ENCODE measurements at places on chromosomes 2 and 18.

GRCh38 chr2:186950694-186951093 is 101.7 kb upstream of the ZSWIM2 start:
- peak; percentile 10 for DNase-seq

DNA sequence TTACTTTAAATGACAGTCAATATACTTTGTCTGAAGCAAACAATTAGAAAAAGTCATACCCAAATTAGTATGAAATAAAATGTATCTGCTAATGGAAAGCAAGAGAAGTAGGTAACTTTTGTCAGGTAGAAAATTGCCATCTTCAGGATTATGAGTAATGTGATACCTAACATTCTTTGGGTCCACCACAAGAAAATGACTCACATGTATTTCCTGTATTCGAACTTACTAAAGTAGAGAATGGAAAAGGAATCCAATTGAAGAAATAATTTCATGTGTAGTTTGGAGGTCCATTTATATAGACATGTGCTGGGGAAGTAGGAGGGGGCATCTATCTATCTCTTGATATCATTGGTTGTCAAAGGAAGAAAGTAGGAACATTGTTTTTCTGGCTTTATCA is 636.2 kb upstream of the CHAC2 start:
- DNase-seq: peak; percentile 66

GRCh38 chr2:50575232-50575631 is 456.7 kb downstream of the NRXN1 start:
- DNase-seq: no peak

GRCh38 chr18:6060149-6060548 is 164.8 kb upstream of the TMEM200C start:
- no peak for DNase-seq

DNA sequence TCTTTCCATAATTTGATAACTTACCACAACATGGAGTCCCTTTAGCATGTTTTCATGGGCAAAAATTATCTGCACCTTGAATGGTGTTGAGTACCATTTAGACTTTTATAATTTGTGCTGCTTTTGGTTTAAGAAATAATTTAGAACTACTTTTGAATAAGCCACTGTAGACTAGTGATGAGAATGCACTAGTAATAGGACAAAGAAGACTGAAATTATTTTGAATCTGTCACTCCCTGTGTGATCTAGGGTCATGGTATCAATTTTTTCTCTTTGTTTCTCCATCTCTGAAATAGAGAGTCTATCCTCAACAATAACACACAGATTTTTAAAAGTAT is 37.7 kb downstream of the EFEMP1 start:
- no peak for DNase-seq

DNA sequence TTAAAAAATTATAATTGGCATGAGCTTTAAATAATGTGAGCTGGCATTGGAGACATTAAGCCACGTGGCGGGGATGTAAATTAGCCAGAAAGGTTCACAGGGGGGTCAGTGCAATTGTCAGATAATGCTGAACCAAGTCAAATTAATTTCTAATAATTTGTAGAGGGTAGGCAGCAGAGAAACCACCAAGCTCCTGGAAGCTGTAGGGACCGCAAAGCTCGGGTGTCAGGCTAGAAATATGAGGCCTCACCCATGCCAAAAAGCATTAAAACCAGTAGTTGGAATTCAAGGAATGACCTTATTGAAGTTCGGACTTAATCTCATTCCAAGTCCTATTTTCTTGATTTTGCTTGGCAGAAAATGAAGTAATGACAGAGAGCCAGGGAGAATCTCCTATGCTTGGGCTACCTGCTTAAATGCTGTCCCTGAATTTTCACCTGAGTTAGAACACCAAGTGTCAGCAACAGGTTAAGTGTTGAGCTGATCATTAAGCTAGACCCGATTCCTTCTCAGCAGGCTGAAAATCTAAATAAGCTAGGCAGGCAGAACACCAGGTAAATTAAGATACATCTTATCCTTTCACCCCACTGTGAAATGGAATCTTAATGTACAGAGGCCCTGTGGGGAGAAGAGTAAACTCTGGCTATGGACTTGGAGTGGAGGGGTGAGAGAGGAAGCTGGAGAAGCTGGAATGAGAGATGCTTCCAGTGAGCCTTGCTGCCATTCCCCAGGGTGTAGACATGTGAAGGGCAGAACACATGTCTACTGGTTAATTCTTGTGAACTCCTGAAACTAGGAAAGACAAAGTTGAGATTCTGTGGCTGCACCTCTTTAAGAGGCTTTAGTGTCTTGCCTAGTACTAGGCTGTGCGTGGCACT is 520.0 kb downstream of the SLC4A3 start:
- DNase-seq: peak; percentile 64

- no peak for DNase-seq
Observed at GRCh38 chr2:237448626-237449025, 34.7 kb upstream of the COL6A3 start.

- peak; percentile 12 for DNase-seq
Observed at GRCh38 chr18:3213300-3214059, 6.3 kb downstream of the MYOM1 start.

DNA sequence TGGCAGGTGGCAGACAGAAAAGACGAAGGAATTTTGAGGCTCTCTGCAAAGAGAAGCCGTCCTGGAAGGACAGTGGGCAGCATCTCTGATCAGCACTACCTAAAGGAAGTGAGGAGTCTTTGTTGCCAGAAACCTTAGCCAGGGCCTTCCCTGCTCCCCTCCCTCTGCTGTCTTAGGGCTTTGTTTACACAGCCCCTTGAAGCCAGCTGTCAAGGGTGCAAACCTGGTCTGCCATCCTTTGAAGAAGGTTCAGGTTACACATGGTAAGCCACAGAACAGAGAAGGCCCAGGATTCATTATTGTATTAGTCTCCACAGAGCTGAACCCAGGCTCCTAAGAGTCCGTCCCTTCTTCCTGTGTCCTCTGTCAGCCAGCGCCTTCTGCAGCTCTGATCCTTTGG is 356.7 kb downstream of the TGIF1 start:
- no peak for DNase-seq

DNA sequence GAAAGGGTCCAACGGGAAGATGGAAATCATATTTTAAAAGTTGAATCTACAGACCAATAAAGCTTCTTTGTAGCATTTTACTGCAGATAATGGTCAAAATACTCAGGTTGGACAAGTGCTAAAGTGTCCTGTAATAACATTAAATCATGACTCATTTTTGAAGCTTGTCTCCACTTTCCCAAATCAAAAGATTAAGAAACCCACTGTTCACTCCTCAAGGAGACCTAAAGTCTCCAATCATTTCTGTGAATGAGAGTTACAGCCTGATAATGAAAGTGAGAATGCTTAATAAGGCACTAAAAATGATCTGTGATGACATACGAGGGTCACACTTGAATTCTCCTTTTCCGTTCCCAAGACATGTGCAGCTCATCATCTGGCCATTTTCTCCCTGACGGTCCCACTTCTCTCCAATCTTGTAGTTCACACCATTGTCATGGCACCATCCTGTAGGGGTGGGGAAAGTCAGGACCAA is 53.4 kb downstream of the ATIC start:
- peak; percentile 7 for DNase-seq

- DNase-seq: no peak
Observed at GRCh38 chr2:136324966-136325365, 207.0 kb upstream of the CXCR4 start.

GRCh38 chr2:35297403-35297802 is 1058.2 kb upstream of the CRIM1 start:
- DNase-seq: no peak

GRCh38 chr18:77557046-77557587 is 307.5 kb downstream of the GALR1 start:
- DNase-seq: peak; percentile 12

DNA sequence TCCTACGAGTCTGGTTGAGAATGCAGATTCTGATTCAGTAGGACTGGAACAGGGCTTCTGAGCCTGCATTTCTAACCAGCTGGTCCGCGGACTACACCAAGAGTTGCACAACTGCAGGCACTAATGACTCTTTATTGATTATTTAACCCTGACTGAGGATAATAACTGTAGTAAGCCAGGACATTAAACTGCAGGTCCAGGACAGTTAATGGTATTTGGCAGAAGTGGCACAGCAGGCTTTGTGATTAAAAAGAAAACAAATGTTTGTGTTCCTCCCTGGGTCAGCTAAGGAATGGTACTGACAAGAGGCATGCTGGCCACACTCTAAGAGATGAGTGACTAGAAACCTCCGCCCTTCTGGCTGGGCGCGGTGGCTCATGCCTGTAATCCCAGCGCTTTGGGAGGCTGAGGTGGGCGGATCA is 59.4 kb downstream of the ALPK2 start:
- no peak for DNase-seq

DNA sequence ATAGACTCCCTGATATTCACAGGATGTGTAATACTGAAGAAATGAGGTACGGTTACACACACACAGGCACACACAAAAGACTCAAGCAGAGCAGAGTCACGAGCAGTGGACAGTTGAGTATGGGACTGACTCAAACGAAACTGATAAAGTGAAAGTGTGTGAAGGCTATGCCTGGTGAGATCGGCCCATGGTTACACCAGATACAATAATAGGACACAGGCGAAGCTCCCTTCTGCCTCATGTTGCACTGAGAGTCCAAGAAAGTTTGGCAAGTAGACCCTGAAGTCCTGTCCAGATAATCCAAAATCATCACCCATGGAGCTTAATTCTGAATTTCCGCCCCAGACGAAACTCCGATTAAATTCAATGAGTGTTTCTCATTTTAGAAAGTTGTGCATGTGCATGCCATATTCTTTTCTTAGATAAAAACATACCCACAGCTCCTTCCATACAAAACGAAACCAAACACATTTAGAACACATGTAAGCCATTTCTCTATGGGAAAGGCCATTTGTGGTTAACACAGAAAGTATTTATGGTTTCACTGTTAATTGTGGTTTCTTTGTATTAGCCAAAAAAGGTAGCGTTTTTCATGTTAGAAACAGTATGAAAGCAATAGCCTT is 567.6 kb downstream of the PLCL1 start:
- peak; percentile 24 for DNase-seq

GRCh38 chr18:56173542-56174220 is 464.7 kb downstream of the TXNL1 start:
- DNase-seq: no peak

- peak; percentile 65 for DNase-seq
Observed at GRCh38 chr18:54127759-54128378, 96.6 kb downstream of the MBD2 start.

GRCh38 chr2:109210431-109211200 is 81.6 kb downstream of the SH3RF3 start:
- peak; percentile 29 for DNase-seq

DNA sequence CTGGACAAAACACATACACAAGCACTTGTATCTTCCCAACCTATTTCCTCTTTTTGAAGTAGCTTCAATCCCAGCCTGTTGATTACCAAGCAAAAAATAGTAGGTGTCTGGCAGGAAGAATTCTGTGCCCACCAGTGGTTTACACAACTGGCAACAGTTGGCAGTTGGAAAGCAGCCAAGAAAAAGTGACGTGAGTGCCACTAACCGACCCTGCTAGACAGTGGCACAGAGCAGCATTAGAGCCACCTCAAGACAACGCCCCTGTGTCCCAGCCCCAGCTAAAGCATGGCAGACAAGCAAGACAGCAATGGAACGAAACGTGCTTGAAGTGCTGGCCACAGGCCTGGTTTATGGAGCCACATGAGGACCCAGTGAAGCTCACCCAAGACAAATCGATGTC is 379.6 kb downstream of the FBXO15 start:
- no peak for DNase-seq

GRCh38 chr2:195352581-195352980 is 304.4 kb upstream of the SLC39A10 start:
- no peak for DNase-seq

DNA sequence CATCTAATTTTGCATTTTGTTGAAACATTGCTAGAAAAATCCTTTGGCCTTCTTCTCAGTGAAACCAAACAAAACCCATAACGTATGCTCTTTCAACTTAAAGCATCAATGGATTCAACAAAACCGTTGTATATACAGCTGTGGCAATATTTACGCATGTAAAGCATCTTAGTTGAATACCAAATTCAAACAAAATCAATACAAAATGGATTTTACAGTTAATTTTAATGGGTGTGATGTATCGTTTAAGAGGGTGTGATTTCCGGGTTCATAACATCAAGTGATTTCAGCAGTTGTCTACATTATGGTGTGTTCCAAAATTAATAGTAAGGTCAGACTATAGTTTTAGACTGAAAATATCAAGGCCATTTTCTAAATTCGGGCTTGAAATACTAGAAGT is 198.2 kb downstream of the TGIF1 start:
- no peak for DNase-seq

- DNase-seq: no peak
Observed at GRCh38 chr2:8414946-8415879, 266.6 kb upstream of the ID2 start.

DNA sequence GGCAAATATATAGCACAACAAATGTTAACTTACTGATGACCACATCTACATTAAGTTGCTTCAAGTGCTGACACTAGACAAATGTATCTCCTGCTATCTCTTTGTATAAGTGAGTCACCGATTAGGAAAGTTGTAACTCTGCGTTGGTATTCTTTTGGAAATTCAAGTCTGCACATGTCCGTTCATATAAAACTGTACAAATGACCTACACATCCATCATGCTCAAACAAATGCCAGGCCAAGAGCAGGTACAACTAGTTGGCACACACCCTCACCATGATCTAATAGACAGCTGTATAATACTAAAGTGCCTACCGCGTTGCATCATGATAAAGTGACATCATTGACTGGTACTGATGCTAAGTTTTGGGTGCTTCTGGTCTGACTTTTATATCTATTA is 141.1 kb downstream of the RBMS1 start:
- peak; percentile 45 for DNase-seq

DNA sequence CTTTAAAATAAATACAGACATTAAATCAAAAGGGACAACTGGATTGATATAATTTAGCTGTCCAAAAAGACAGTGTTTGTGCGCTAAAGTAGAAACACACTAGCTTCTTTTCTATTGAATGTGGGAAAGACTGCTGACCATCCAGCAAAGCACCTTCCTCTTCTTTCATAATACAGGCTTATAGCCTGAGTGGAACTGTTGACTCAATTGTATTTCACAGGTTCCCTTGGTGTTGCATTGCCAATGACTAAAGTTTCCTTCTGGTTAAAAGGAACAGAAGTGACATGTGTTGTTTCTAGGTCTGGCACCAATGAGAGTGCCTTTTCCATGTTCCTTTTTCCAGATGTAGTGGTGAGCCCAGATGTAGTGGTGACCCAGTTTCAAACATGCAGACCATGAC is 412.3 kb downstream of the RNF144A start:
- DNase-seq: no peak

GRCh38 chr18:60277855-60278480 is 94.6 kb downstream of the MC4R start:
- DNase-seq: peak; percentile 50

GRCh38 chr2:125867908-125868307 is 788.0 kb upstream of the GYPC start:
- no peak for DNase-seq

- no peak for DNase-seq
Observed at GRCh38 chr2:31888550-31888949, 122.3 kb downstream of the MEMO1 start.

GRCh38 chr2:109242654-109243331 is 113.8 kb downstream of the SH3RF3 start:
- DNase-seq: peak; percentile 92

DNA sequence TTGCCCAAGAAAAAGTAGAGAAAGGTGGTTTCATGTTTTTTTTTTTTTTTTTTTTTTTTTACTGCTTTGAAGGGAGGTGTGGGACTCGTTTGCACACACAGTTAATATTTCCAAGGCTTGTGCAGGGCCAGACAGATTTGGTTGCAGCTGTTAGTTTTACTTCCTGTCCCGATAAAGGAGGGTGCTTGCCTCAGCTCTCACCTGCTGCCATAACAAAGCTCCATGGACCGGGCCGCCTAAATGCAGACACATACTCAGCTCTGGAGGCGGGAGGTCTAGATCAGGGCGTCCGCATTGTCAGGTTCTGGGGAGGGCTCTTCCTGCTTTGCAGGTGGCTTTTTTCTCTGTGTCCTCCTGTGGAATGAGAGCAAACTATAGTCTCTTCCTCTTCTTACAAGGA is 69.9 kb downstream of the ODC1 start:
- no peak for DNase-seq

Measured in astrocyte of the spinal cord (primary cell).